ENCODE measurements at places on chromosomes 3 and 15. TPM values are rescaled to one million over a fixed set of nuclear protein-coding genes. Genes with fewer than 3 reads are reported as not detected.

DNA sequence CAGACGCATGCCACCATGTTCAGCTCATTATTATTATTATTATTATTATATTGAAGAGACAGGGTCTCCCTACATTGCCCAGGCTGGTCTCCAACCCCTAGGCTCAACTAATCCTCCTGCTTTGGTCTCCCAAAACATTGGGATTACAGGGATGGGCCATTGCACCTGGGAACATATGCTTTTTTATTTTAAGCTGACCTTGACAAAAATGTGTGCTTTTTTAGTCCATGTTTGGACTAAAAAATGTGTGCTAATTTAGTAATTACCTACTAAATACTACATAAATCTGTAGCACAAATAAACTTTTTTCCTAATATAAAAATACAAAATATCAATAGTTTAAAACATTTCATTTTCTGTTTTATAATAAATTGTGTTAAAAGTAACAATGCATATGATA, 693.2 kb downstream of the ROBO1 start:
- DNase-seq, result no peak

GRCh38 chr15:101045236-101045646, 126.1 kb downstream of the LRRK1 start:
- no peak for DNase-seq

DNA sequence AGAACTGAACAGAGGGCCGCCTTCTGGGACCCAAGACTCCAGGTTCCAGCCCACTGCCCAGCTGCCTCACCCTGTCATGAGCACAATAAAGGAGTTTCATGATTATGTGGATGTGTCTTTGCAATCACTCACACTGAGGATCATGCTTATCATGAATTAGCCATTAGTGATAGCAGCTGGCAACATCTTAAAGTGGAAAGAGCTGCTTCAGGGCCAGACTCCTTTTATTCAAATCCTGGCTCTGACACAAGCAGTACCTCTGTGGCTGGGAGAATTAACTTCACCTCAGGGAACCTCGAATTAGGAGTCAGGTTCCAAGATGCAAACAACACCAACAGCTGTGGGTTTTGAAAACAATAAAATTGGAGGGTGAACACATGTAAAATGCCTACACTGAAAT, 6.6 kb upstream of the SCAP start:
- DNase-seq, result no peak

GRCh38 chr3:155229086-155229485, 64.4 kb downstream of the STRIT1 start:
- no peak for DNase-seq

- no peak for DNase-seq
Observed at GRCh38 chr3:17192995-17193394, 308.2 kb downstream of the PLCL2 start.

TRH gene
- total RNA-seq, result not detected

ANKUB1 gene
- total RNA-seq, result not detected

Measured in activated T-cell treated with anti-CD3 and anti-CD28 coated beads, Interleukin-2, amount 50 U/mL, for 72 hours (primary cell).